ENCODE measurements at places on chromosomes 12 and 14.
A peak's percentile ranks its signal among the peaks of the same experiment; 100 is the strongest.

DNA sequence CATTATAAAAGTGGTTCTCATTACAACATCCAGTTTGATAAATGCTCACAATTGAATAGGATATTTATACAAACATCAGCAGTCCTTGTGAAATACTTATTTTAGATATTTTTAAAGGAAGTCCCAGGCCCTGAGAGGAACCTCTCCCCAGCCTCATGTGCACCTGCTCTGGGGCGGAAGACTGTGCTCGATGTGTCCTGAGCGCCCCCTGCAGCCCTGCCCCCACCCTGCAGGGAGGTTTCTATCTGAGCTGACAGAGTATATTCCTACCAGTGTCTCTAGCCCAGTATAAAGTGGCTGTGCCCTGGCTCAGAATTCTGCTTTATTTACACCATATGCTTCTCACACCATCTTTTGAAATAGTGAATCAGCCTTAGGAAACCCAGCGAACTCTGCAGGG lies 1349.1 kb downstream of the TMEM121 start:
- DNase-seq: no peak

DNA sequence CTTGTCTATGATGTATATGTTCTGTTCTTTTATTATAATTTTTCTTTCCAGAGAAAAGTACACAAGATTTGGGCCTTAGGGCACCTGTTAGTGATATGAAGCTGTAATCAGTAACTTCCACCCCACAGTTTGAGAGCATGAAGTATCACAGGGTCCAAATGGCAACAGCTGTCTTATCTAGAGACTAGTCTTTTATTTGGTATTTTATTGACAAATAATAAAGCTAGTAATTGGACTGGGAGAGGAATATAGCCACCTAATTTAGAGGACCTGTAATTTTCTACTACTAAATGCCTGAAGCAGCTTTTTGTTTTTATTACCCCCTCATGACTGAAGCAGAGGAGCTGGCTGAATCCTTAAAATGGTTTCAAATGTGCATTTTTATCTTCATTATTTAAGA lies 174.8 kb downstream of the PDZRN4 start:
- DNase-seq: no peak

GRCh38 chr14:65422088-65422834 lies 9.7 kb downstream of the FUT8 start:
- no peak for DNase-seq

DNA sequence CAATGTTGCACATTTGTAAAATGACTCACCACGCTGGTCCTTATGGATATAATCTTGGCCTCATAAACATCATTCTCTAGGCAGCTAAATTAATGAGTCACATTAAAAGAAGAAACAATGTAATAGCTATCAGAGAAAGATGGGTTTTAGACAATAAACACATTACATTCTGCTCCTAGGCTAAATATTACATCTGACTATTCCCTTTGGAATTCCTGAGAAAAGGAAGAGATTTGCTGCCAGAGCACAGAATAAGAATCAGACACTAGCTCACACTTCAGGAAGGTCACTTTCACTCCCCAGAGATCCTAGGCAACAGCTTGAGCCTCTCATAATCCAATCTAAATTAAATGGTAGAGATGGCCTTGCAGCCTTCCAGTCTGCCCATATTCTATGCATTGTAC lies 218.2 kb downstream of the PTPRO start:
- DNase-seq: no peak

GRCh38 chr14:87772854-87773253 lies 220.1 kb downstream of the GALC start:
- DNase-seq: no peak

DNA sequence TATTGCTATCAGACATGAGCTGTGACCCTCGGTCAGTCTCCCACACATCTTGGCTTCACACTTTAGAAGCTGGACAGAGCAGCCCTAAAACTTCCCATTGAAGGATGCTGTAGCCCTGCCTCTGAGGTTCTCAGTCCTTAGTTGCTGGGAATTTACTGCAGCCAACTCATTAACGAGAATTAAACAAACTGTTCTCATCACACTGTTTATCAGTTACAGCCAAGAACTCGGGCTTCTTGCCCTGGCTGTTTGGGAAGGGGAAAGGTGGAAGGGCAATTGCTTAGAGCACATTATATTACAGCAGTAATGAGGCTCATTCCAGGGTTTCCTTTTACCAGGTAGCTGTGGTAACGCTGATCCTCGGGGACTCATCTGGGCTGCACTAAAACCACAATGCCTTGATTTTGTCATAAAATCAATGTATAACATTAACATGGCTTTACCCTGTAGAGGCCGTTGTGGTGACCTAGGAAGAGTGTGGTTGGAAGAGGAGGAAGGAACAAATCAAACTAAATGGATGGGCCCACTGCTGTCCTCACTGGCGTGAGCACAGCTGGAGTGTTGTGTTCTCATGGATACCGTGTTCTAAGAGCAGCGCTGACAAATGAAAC lies 87.1 kb downstream of the GPR135 start:
- no peak for DNase-seq

DNA sequence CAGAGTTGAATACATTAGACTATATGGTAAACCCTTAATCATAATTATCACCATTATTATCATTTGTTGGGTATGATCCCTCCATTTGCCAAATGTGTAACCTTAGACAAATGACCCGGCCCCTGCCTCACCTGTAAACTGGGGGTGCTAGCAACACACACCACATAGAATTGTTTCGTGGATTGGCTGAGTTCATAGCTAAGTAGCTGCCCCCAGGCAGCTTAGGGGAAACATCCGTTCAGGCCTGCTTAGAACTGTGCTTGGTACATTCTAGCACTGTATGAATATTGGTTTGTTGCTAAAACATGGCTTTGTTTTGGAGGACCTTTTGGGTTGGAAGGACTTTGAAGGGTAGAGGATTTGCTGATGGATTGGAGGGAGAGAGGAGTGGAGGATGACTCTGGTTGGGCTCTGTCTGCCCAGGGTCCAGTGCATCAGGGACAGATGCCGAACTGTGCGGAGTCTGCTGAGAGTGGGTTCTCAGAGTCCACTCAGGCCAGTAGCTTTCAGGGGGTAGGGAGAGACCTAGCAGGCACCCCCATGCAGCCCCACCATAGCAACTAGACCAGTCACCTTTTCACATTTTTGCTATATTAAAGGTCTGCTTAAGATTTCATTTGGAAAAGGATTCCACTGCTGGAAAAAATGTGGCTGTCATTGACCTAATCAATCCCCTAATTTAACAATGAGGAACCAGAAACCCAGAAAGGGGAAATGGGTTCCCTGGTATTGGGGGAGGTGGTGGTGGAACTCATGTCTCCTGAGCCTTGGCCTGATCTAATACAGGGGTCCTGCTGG lies 2.2 kb downstream of the RIN3 start:
- no peak for DNase-seq

GRCh38 chr12:51591016-51591901 lies at the start of gene SCN8A:
Gene SCN8A (plus strand): TSS chr12:51591233. CDS start chr12:51662818, 71,585 bp downstream.
- peak; percentile 76 for DNase-seq

GRCh38 chr12:123358035-123358434 lies 6.6 kb downstream of the SBNO1 start:
- DNase-seq: no peak

DNA sequence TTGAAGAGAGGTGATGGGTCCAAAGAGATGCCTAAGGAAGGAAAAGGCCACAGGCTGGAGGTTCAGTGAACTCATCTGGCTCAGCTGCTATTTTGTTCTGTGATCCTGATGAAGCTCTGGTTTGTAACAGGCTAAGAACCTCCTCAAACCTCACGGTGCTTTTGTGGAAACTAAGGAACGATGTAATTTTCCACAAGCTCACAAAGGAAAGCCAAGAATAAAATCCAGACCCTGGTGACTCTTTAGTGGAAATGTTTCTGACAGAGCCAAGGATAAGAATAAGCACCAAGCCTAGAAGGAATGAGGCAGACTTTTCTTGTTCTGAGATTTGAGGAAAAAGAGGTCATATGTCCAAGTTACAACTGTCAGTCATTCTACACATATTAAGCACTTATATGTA lies 93.6 kb downstream of the SLC24A4 start:
- DNase-seq: no peak

GRCh38 chr14:80211153-80212022 lies at the start of gene DIO2:
Gene DIO2 (minus strand): TSS chr14:80211504. CDS start chr14:80211472, 32 bp downstream.
- peak; percentile 43 for DNase-seq

- DNase-seq: no peak
Measured at GRCh38 chr12:52235001-52235764, 2.1 kb downstream of the KRT7 start.

DNA sequence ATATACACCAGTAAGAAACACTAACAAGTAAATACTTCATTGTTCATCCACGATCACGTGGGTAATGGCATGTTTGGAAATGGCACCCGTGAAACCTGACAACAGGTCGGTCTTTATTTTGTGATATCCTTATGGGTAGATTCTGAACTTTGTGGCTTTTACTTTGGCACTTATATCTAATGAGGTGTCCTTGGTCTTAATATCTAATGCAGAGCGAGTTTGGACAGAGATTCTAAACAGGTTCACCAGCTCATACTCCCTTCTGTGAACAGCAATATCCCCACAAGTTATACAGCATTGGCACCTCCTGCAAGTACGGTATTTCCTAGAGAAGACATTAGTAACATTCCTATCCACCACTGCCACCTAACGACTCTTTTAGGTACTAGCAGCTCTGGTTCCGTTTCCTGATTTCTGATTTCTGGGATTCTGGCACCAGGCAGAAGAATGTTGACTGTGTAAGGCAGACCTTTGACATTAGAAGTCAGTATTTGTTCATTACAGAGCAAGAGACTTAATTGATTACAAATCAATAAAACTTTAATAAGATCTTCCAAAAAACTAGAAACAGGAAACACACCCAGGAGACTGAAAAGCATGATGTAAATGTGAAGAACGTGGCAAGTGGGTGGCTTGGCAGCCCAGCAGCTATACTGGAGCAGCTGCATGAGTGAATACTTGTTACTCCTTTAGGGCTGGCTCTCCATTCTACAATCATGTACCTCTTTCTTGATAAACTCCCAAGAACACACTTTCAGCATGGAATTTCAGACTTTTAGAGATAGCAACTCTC lies 2.5 kb downstream of the ANG start:
- peak; percentile 76 for DNase-seq

DNA sequence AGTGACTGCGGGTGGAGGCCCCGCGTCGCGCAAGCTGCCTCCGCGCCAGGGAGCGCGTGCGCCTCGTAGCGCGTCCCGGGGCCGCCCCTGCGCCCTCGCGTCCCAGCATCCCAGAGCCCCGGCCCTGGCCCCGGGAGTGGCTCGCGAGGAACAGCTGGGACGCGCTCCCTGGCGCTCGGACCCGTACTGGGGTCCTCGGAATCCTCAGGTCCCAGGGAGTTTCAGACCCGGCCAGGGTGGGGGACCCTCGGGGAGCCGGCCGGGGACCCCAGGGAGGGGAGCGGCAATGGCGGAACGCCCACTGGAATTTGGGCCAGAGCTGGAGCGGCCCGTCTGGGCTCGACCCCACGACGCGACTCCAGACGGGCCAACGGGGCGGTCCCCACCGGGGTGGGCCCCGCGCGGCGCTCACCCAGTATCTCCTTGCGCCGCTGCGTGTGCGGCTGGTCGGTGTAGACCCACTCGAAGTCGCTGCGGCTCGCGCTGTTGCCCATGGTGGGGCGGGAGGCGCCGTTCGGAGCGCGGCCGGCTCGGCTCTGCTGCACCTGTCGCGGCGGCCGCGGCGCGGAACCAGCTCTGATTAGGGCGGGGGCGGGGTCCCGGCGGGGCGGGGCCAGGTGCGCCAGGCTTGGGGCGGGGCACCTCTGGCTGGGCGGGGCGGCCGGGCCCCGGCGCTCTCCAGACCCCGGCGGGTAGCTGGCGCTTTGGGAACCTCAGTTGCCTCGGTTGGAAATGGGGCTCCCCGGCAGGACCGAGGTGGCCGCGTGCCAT lies at the start of gene DEGS2:
TSS of gene DEGS2 (minus strand) at position 552 of the 771 bp plus-strand sequence. CDS start at position 494, 58 bp downstream.
- peak; percentile 43 for DNase-seq

DNA sequence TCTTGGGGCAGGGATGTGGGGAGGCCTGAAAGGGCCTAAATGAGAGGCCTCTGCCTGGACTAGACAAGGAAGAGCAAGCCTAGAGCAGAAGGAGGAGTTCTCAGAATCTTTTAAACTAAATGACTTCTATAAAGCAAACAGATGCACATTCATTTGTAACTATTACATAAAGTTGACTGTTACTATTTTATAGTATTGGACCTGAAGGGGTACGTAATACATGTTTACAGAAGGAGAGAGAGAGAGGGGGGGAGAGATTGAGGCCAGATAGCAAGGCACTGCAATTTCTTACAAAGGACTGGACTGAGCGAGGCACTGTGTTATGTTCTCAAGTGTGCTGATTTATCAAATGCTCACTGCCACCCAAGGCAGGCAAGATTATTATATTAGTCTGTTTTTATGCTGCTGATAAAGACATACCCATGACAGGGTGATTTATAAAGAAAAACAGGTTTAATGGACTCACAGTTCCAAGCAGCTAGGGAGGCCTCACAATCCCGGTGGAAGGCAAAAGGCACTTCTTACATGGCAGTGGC lies 215.8 kb upstream of the NOS1 start:
- no peak for DNase-seq

Measured in mesendoderm (in vitro differentiated cells).